ENCODE measurements at places on chromosomes 4 and X.

DNA sequence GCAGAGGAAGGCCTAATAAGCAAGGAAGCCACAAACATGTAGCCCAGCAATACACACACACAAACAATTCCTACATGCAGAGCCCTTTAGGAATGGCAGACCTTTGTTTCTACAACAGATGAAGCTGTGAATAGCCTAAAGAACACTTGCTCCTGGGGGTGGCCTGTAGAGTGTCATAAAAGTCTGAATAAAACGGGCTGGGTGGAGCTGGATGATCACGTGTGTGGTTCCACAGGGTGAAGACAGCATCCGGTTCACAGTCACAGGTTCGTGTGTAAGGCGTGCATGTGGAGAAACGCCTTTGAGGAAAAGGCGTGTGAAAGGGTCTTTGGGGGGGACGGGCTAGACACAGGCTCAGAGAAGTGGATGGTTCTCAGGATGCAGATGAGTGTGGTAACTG is 156.1 kb downstream of the AFAP1 start:
- DNase-seq, result no peak

- DNase-seq, result peak; percentile 33
Observed at GRCh38 chr4:140568507-140569306, at the start of gene UCP1. UCP1 (minus strand) TSS chr4:140568961; CDS start chr4:140568729, 232 bp downstream.

DNA sequence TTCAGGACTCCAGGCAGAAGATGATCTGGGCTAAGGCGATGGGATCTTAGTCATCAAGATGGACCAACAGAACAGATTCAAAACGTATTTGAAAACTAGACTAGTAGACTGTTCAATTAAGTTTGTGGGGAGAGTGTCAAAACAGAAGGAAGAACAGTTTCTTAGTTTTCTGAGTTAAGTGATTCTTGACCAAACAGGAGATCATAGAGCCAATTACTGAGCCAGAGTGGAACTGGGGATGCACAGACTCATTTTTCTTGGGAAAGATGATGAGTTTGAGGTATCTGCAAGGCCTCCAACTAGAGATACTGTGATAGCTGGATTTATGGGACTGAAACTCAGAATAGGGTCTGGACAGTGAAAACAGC is 119.5 kb downstream of the REELD1 start:
- no peak for DNase-seq

DNA sequence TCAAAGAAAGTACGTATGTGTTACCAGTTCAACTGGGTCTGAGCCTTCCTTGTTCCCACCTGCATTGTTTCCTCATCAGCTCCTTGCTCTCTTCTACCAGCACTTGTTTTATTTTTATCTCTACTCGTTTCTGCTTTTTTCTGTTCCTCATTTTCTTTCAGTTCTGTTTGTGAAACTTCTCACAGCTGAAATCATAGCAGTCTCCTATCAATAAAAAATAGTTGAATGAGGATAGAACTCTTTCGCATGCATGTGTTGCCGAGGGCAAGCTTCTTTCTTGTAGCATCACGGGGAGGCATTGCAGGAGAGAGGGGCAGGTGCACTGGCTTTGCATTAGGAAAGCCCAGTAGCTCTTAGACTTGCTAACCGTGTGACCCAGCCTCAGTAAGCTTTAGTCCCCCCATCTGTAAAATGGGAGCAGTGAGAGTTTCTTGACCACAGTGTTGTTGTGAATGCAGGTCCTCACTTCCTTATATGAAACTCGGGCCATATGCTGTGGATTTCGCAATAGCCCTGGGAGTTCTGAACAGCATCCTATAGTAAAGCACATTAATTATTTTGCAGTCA is 24.7 kb downstream of the OFD1 start:
- DNase-seq, result no peak

- no peak for DNase-seq
Observed at GRCh38 chr4:26663888-26664287, 80.0 kb downstream of the TBC1D19 start.

DNA sequence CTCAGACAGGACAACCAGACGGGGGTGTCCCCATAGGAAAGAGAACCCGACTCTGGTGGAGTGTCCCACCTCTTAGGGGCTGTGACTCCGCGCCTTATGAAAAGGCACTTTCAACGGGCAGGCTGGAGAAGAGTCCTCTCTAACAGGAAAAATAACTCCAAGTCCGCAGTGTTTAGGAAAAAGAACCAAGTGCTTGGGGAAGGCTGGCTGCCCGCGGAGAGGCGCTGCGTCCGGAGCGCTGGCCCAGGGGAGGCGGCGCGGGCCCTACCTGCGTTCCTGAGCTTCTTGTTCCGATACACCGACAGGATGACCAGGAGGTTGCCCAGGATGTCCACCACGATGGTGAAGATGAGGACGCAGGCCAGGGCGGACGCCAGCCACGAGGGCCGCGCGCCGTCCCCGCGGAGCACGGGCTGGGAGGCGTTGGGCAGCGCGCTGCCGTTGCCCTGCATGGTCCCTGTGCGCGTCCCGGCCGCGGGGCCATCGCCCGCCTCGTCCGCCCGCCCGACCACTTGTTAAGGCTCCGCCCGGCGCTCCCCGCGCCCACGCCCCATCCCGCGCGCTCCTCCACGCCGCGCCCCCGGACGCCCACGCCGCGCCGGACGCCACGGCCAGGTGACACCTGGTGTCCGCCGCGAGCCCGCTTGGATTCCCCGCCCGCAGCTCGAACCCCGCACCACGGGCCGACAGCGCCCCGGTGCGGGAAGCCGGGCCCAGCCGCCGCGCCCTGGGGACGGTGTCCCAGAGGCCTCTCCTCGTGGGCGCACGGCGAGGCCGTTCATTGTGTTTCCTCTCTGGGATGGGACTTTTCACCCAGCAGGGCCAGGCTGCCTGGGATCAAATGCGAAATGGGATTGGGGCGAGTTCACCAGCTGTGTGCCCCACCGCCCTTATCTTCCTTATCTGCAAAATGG is at the start of gene MTNR1A:
TSS of gene MTNR1A (minus strand) at position 654 of the 914 bp plus-strand sequence. CDS start at position 452, 202 bp downstream.
- DNase-seq, result no peak

- no peak for DNase-seq
Observed at GRCh38 chrX:7159149-7159861, 11.4 kb upstream of the PUDP start.

DNA sequence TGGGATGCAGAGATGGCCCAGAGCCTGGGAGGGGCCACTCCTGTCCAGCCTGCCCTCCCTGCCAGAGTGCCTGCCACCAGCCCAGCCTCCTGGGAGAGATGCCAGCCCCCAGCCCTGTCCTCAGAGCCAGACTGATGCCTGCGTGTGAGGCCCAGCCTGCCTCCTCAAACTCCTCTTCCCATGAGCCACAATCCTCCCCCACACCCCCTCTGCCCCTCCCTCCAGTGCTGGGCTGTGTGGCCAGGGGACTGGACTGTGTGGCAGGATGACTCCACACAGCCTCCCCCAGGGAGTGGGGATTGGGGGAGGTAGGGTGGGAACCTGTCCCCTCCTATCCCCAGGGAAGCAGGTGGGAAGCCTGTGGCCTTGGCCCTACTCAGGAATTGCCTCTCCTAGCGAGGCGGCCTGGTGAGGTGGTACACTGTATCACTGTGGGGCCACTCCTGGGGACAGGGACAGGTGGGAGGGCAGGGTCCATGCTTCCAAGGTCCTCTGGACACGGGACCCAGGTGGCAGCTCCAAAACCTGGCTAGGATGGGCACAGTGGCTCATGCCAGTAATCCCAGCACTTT is 4.3 kb upstream of the SH3BP2 start:
- DNase-seq, result no peak

Measured in WERI-Rb-1 (cell line).